ENCODE measurements at places on chromosomes 1 and 21.

DNA sequence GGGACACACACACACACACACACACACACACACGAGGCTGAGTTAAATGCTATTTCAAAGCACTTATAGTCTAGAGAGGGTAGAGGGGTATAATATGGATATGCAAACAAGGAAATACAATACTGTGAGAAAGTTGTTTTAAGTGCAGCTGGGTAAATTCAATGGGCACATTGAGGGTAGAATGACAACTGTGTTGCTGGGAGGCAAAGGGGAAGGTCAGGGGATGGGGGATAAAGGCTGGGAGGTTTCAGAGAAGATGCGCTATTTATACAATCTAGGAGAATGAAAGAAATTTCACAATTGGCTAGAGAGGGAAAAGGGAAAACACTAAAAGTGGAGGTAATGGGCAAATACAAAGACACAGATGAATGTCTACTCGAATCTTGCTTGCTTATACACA lies 19.4 kb downstream of the EXTL2 start:
- no peak for DNase-seq

- DNase-seq, result no peak
Measured at GRCh38 chr1:155392898-155393411, 72.3 kb downstream of the RUSC1 start.

DNA sequence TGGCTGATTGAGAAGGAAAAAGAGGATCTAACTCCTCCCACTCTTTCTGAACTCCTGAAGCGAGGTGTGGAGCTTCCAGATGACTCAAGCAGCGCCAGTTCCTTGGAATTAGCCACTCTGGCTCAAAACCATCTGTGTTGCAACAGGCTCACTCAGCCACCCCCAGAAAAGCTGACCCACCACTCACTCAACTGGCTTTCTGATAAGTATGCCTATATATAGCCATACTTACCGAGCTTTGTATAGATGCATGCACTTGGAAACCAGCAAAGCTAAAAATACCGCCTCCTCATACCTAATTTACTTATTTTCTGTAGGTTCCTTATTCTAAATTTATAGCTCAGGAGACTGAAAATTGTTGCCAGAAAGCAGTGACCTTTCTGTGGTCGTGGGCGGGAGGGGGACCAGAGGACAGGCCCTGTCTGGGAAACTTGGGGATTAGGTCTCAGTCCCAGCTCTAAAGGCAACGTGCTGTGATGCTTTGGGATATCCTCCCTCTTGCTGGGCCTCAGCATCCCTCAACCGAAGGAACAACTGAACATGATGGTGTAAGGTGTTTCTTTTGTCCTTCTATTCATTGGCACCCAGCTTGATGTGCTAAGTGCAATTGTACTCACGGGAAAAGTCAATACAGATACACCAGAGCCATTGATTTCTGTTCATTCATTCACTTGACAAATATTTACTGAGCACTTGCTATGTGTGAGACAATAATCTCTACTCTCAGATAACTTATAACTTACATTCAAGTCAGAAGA lies 65.7 kb downstream of the NENF start:
- DNase-seq, result no peak

DNA sequence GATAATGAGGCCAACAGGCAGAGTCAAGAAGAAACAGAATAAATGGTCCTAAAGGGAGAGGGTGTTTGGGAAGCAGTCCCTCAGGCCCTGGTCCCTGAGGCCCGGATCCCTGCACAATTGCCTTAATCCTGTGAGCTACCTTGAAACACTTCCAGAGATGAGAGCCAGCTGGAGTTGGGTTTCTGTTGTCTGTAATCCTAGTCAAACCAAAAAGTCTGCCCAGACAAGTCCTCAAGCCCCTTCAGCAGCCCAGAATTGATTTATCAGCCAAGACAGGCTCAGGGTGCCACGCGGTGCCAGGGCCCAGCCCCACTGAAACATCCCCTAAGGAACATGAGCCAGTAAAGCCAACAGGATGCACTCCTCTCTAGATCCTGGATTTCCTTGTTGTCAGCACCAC lies 16.4 kb upstream of the CLSTN1 start:
- no peak for DNase-seq

- DNase-seq, result peak; percentile 85
Measured at GRCh38 chr1:39409055-39409816, 82.2 kb upstream of the BMP8A start.

DNA sequence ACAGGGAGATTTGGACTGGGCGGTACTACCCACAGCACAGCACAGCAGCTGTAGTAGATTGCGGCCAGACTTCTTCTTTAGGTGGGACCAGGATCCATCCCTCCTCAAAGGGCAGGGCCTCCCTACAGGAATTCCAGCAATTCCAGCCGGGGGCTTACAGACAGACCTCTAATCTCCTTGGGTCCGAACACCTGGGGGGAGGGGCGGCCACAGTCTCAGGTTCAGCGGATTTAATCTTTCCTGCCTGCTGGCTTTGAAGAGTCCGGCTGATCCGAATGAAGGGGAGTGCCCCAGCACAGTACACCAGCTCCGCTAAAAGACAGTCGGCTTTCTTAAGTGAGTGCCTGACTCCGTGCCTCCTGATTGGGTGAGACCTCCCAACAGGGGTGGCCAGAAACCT lies 1708.5 kb downstream of the BRINP3 start:
- no peak for DNase-seq

- no peak for DNase-seq
Measured at GRCh38 chr1:156957634-156958033, 37.2 kb downstream of the LRRC71 start.

- DNase-seq, result no peak
Measured at GRCh38 chr1:196546272-196547111, 61.7 kb downstream of the KCNT2 start.

GRCh38 chr1:150385537-150386445 lies 21.8 kb downstream of the RPRD2 start:
- no peak for DNase-seq

- DNase-seq, result no peak
Measured at GRCh38 chr1:71054791-71055190, 7.2 kb upstream of the PTGER3 start.

DNA sequence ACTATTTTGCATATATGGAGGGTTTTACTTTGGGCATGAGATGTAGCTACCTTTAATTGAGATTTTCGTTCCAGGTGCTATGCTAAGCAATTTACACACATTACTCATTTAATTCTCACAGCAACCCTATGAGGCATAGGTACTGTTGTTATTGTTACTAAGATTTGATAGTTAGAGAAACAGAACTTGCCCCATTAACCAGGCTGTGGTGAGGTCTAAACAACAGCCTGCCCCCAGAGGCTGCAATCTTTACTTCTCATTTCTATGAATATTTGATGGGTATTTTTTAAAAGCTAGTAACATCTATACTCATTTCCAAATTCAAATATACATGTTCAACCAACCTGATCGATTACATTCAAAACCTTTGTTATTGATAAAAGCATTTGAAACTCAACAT lies 155.6 kb downstream of the GALNT2 start:
- DNase-seq, result no peak

DNA sequence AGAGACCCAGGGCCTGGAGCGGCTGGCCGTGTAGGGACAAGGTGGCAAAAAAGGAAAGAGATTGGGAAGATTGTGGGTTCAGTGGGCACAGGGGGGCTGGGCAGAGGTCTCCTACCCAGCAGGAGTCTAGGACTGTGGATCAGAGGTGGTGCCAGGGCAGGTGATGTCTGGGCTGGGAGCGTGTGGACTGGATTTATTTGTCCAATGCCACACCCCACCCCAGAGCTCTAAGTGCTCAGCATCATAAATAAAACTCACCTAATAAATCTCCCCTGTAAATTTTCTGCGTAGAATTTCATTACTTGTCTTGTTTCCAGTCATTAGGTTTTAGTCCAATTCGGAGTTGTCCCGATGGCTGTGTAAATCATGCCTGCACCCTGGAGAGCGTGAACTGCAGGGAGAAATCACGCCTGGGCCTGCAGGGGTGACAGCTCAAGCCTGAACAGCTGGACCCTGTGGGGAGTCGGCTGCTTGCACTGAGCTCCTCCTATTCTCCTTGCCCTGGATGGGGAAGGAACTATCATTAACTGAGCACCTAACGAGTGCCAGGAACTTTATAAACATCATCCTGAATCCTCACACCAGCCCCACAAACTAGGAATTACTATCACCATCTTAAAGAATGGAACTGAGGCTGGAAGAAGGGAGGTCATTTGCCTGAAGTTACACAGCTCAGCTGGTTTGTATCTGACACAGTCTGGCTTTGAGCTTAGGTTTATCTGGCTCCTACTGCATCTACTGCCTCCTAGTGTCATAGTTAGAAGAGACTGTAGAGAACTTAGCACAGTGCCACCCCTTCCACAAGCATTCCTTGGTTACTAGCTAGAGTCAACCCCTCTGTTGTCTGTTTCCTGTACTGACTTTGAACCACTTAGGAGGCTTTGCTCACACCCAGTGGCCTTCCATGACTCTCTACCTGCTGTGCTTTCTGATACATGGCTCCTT lies 25.0 kb upstream of the POU3F1 start:
- no peak for DNase-seq

DNA sequence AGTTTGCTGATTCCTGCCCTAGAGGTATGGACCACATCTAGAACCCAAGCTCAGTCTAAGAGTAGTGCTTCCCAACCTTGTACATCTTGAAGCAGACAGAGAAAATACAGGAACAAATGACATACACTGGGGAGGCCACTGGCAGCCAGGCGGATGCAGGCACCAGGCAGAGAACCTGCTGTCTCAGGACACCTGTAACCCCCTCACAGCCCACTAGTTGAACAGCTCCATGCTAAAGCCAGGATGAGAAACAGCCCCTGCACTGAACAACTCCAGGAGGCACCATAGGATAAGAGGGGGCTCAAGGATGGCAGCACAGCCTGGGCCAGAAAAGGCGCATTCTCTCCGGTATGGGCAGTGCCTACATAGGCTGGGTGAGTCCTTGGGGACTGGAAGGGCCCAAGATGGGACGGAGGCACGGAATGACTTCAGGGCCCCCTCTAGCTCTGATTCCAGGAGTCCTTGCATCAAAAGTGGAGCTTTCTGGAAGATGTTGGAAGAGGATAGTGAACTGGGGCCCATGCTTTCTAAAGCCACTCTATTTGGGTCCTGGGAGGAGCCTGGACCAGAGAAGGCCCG lies 16.0 kb downstream of the MEF2D start:
- no peak for DNase-seq

DNA sequence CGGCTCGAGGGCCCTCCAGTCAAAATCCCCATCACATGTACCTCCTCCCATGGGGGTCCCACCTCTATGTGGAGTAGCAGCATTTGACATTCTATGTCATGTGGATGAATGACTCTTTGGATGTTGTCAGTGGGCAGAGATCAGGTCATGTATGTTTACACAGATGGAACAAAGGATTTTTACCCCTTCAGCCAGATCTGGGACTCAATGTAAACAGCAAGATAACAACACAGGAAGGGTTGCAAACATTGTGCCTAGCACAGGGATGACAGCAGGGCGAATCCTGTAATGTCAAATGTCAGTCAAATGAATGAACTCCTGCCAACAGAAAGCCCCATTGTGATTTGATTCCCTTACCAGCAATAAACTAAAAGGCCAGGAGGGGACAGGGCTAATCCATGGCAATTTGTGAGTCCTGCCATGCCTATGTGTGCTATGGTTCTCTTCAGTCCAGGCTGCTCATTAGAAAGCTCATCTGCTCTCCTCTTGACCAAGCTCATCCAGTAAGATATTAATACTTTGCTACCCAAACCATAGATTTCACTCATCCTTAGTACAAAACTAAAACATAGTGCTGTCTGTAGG lies 60.3 kb downstream of the PGBD5 start:
- no peak for DNase-seq

DNA sequence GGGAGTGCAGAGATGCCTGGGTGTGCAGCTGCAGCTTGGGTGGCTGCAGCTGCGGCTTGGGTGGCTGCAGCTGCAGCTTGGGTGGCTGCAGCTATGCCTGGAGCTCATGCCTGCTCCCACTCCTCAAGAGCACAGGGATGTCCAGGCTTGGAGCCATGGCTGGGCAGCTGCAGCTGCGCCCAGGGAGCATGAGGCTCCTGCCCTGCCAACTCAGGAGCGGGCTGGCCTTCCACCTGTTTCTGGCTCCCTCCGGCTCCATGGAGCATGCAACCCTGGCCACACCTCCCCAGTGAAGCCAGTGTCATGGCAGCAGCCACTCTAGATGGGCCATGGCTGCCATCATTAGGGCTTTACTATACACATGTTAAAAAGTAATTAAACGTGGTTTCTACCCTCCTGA lies 21.1 kb downstream of the GBP1 start:
- no peak for DNase-seq

GRCh38 chr1:227947676-227948492 lies at the start of gene WNT9A:
TSS of gene WNT9A (minus strand) at chr1:227947932. CDS start at chr1:227947887, 45 bp downstream.
- no peak for DNase-seq

GRCh38 chr1:27934818-27935549 lies at the start of gene SMPDL3B:
TSS of gene SMPDL3B (plus strand) at chr1:27935000. CDS start at chr1:27935184, 184 bp downstream.
- DNase-seq, result no peak

DNA sequence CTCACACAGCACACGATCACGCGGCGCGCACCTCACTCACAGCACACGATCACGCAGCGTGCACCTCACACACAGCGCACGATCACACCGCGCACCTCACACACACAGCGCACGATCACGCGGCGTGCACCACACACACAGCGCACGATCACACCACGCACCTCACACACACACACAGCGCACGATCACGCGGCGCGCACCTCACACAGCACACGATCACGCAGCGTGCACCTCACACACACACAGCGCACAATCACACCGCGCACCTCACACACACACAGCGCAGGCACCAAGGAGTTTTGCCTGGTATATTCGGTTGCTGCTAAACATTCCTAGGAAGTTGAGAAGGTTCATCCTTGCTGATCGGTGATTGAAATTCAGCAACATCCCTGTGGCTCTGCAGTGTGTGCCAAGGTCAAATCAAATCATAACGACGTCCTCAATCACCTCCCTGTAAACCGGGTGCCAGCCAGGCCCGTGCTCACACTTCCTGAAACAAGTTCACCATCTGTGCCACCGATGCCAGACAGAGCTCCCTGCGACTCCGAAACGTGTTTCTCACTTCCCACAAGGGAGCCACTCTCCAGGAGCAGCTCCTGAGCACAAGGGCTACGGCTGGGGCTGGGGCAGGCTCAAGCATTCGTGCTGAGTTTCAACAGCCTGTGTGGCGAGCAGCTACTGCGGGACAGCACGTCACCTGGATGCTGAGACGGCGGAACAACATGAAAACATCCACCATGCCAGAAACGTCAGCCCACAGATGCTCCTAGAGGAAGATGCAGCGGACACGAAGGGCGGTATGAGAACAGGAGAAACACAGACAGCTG lies 30.2 kb downstream of the WDR4 start:
- DNase-seq, result no peak

DNA sequence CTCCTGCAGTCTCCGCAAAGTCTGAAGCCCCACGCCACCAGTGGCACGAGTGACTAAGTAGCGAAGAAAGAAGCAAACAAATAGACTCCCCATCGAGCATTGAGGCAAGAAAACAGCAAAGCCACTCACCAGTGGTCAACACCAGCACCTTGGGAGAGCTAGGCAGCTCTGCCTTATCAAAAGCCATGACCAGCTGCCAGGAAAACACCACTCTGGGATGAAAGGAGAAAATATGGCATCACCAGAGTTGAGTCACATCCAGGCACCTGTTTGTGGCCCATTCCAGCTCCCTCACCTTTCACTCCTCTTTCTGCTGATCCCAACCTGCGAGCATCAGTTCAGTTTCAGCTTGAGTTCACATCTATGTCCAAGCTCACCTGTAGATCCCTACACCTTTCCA lies 17.2 kb downstream of the PDZK1 start:
- DNase-seq, result no peak

All from substantia nigra (tissue), 51 donors.